CD4-positive, alpha-beta T cell treated with Interleukin-15 for 1 hour (primary cell): ENCODE measurements at places on chromosomes 16 and 17.
A peak's percentile ranks its signal among the peaks of the same experiment; 100 is the strongest.

DNA sequence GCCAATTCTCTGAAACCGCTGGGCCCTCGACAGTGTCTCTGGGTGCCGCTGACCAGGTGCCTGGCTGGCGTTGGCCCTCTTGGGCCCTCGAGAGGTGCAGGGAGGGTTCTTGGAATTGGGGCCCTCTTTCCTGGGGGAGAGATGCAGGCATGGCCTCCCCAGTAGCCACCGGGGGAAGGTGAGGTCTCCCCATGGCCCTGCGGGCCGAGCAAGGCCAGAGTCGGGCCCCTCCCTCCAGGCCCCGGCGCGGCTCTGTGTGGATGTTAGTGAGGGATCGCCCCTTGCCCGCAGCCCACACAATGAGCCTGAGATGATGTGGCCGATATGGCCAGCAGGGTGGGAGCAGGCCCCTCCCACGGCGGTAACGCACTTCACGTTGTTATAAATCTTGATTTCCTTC, 23.1 kb upstream of the C1QTNF8 start:
- DNase-seq, result no peak

GRCh38 chr17:58328195-58329034, at the start of gene TSPOAP1:
Gene TSPOAP1 (minus strand): TSS chr17:58328795. CDS start chr17:58327920, 875 bp downstream.
- peak; percentile 86 for DNase-seq

GRCh38 chr17:15456972-15457722, 10.3 kb downstream of the CDRT4 start:
- no peak for DNase-seq

DNA sequence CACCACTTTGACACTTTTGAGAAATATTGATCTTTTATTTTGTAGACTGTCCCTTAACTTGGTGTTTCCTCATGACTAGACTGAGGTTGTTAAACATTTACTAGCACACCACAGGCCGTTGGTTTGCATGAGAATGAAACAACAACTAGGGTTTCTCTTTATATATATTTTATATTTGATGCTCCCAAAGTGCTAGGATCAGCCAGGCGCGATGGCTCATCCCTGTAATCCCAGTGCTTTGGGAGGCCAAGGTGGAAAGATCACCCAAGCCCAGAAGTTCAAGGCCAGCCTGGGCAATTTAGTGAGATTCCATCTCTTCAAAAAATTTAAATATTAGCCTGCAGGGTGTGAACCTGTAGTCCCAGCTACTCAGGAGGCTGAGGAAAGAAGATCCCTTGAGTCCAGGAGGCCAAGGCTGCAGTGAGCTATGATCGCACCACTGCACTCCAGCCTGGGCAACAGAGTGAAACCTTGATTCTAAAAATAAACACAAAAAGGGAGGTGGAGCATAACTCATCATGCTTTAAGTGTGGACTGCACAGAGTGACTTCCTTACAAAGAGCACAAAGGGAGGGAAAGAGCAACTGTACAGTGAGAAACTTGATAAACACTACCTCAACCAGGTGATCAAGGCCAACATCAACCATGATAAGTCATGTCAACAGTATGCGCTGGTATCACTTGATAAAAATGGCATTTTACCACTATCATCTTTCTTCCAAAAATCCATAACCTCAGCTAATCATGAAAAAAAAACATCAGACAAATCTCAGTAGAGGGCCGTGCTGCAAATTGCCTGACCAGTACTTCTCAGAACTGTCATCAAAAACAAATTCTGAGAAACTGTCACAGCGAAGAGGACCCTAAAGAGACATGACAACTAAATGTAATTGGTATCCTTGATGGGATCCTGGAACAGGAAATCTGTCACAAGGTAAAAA, 72.8 kb upstream of the ATF7IP2 start:
- DNase-seq, result no peak

GRCh38 chr17:56158915-56159825, 5.9 kb downstream of the ANKFN1 start:
- no peak for DNase-seq

- no peak for DNase-seq
These were observed 311.1 kb upstream of the TBX2 start for GRCh38 chr17:61088556-61088955.

DNA sequence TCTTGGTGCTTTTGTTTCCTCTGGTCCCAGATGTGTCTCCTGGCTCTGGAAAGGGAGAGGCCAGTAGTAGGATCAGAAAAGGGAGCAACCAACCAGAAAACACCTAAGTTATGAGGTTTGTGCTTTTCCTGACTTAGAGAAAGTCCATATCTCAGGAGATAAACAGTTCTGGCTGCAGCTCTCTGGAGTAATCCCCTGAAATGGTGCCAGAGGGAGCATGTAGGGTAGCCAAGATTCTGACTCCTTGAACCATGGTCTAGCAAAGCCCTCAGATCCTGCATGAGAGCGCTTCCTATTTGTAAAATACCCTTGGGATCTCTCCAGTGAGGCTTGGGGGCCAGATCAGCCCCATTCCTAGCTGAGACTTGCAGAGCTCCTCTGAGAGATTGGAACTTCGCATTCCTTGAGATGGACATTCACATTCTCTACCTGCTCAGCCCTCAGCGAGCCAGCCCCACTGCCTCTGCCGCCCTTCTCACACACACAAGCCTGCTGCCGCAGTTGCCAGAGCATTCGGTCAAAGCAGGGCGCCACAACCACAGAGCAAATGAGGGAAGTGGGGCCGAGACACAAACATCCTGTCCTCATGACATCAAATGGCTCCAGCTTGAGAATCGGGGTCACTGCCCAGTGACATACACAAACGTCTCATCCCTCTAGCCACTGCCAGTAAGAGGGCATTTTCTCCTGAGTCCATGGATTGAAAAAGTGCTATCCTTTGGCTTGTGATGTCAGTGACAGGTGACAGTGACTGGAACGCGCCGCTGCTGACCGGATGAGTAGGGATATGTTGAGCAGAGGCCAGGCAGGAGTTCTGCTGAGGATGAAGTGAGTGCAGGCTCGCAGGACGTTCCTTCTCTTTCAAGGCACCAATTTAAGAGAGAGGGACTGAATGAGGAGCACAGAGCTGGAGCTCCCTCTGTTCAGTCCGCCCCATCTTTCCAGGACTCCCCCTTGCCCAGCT, 5.0 kb downstream of the ABHD15 start:
- peak; percentile 69 for DNase-seq

GRCh38 chr17:73064084-73064938, 28.2 kb downstream of the SLC39A11 start:
- no peak for DNase-seq

GRCh38 chr17:50871364-50871763, 5.2 kb upstream of the TOB1 start:
- DNase-seq, result peak; percentile 41

DNA sequence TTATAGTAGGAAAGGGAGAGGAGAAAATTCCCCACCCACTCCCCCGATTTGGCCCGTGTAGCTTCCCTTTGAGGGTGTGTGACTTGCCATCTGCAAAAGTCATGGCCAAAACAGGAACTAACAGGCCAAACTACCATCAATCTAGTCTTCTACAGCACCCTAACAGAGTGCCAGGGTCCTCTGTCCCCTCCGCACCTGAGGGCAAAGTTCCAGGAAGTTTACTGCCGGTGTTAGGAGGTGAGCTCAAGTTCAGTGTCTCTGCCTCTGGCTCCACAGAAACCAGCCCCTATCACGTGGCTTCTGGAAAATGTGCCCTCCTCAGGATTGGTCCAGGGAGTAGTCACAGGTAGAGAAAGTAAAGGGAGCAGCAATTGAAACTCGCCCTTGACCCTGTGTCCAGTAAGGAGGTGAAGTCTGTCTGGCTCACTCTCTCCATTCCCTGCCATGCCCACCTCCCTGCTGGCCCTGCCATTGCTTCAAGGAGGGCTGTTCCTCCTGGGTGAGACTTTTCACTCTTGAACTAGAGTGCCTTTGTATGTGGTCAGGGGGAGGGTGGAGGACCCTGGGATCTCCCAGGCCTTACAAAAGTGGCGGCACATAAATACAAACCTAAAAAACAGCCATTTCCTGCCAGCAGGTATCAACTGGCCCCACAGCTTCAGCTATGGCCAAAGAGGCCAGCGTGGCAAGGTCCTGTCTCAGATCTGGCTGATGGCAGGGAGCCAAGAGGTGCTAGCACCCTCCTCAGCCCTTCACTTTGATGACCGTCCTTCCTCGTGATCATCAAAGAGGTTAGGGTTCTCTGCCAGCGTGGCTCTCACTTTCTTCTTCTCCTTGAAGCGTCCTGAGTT, 5.3 kb downstream of the PRR15L start:
- DNase-seq, result no peak

GRCh38 chr17:73249700-73250099, 12.0 kb downstream of the CPSF4L start:
- no peak for DNase-seq

GRCh38 chr17:61442878-61443474, 9.2 kb upstream of the TBX4 start:
- DNase-seq, result no peak

GRCh38 chr17:28524476-28525424, 18.6 kb downstream of the FOXN1 start:
- no peak for DNase-seq

DNA sequence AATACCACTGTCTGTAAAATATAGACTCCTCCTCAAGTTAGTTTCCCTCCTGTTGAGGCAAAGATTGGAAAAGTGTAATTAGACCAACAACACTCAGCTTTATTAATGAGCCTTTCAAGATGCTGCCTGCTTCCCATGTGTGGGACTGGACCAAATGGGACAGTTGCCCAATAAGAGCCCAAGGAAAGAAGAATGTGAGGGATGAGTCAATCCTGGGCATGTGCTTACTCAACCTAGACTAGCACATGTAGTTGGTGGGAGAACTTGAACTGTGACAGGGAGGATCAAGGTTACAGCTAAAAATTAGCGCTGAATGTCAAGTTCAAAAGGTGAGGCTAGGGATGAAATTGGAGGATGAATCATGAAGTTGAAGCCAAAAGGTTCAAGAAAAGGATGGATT, 435.5 kb downstream of the CA10 start:
- no peak for DNase-seq

GRCh38 chr16:88393034-88393433, 10.3 kb downstream of the ZNF469 start:
- no peak for DNase-seq

DNA sequence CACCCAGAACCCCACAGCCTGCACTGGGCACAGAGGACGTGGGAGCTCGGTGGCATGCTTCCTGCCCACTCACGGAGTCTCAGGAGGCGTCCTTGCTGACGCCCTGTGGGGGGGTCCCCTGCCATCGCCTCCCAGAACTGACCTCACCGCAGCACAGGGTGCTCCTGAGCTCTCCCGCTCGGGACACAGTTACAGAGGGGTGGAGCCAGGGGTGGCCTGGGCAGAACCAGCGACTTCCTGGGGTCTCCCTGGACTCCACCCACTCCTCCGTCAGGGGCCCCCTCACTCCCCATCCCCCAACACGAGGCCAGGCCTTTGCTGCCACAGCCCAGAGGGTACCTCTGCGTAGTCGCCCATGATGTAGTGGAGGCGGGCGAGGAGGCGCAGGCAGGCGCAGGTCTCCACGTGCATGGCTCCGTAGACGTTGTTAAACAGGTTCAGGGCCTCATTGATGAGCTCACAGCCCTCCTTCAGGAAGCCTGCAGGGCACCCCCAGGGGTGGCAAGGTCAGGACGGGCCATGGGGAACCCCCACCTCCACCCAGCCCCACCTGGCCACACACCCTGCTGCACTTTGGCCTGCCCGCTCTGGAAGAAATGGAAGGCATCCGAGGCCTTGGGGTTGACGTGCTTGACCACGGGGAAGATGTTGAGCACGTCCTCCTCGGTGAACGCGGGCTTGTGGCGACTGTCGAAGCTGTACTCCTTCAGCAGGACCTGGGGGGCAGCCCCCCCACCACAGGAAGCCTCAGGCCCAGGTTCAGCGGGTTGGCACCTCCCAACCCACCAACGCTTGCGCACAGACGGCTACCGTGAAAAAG, 17.8 kb downstream of the CLUH start:
- DNase-seq, result no peak

DNA sequence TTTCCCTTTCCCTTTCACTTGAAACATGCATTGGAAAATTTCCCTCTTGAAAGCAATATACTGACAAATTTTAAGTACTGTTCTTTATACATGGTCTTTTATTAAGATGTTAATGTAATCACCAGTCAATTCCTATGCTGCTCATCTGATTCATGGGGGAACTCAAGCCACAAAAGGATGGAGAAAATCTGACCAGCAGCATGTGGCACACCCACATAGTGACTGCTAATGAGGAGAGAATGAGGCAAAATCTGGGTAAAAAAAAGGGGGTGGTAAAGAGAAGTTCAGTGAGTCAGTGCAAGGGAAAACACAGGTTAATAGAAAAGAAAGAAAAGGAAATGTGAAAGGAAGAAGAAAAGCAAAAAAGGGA, 11.3 kb downstream of the RFFL start:
- DNase-seq, result no peak

DNA sequence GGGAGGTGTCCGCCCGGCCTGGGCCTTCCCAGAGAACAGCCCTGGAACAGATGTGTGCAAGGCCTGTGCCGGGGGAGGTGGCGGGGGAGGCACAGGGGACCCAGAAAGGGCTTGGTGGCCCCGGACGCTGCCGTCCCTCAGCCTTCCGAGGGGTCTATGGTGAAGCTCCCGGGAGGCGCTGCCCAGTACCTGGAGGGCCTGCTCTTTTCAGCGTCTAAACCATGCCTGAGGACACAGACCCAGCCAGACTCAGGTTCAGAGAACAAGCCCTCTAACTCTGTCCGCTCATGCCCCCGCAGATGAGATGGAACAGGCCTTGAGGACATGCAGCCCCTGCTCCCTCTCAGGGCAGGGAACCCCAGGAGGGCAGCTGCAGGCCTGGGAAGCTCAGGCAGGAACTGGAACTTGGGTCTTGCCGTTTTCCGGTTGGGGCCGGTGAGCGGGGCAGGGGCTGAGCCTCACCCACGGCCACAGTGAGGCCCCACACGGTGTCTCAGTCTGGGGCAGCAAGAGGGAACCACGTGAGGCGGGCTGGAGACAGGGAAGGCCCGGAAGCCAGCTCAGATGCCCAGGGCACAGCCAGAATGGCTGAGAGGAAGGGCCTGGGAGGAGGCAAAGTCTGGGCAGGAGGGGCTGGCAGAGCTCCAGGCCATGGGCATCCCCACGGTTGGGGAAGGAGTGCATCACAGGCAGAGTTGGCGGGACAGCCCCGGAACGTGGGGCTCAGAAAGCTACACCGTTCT, 12.5 kb downstream of the SLC16A3 start:
- peak; percentile 77 for DNase-seq

GRCh38 chr16:49528060-49528865, 154.7 kb downstream of the C16orf78 start:
- DNase-seq, result no peak

- no peak for DNase-seq
These were observed 33.1 kb upstream of the CCL22 start for GRCh38 chr16:57325458-57325857.
